ENCODE measurements at places on chromosomes 1 and 21.

- H3K27me3 ChIP-seq = no peaks in the 10 kb centered on the region
- peaks cover 11% of the 10 kb centered on the region for H3K4me1 ChIP-seq
- peaks cover 5% of the 10 kb centered on the region for H3K36me3 ChIP-seq
These were observed 5.1 kb upstream of the ZZZ3 start for GRCh38 chr1:77687519-77687906.

- no peak for DNase-seq
- no peaks in the 10 kb centered on the region for H3K27me3 ChIP-seq
- H3K36me3 ChIP-seq = peaks cover 19% of the 10 kb centered on the region
- no peak overlapping the region for H3K27ac ChIP-seq
- H3K4me1 ChIP-seq = peaks cover 2% of the 10 kb centered on the region
These were observed 90.7 kb downstream of the MT1HL1 start for GRCh38 chr1:236913371-236914037.

- H3K4me1 ChIP-seq = peaks cover 13% of the 10 kb centered on the region
- no peak overlapping the region for H3K4me3 ChIP-seq
- no peaks in the 10 kb centered on the region for H3K36me3 ChIP-seq
- H3K27ac ChIP-seq = no peak overlapping the region
- DNase-seq = no peak
These were observed 58.7 kb upstream of the ABCG1 start for GRCh38 chr21:42160111-42160721.

GRCh38 chr1:160858507-160858906, 4.2 kb downstream of the CD244 start:
- H3K27ac ChIP-seq = no peak overlapping the region
- H3K4me3 ChIP-seq = no peak overlapping the region
- H3K27me3 ChIP-seq = peaks cover 2% of the 10 kb centered on the region
- peaks cover 13% of the 10 kb centered on the region for H3K4me1 ChIP-seq
- no peaks in the 10 kb centered on the region for H3K36me3 ChIP-seq

DNA sequence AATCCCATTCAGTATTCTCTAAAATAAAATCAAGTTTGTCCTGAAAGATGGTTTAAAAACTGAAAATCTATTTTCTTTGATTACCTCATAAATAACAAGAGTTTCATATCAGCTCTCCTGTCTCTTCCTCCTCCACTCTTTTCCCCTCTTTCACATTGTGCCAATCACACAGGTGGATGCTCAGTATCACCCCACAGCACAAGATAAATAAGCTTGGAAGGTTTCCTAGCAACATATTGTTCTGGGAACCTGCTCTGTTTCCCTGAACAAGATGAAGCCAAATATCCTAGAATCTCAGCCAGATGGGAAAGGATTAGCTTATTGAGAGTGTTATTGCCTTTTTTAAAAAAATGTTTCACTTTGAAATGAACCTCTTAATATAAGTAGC, 45.7 kb upstream of the CACYBP start:
- H3K27me3 ChIP-seq = no peaks in the 10 kb centered on the region
- no peak overlapping the region for H3K4me3 ChIP-seq
- DNase-seq = no peak
- H3K4me1 ChIP-seq = peaks cover 30% of the 10 kb centered on the region

- H3K36me3 ChIP-seq = no peaks in the 10 kb centered on the region
- H3K4me1 ChIP-seq = peaks cover 56% of the 10 kb centered on the region
- H3K4me3 ChIP-seq = no peak overlapping the region
- no peaks in the 10 kb centered on the region for H3K27me3 ChIP-seq
- DNase-seq = no peak
These were observed 76.7 kb upstream of the RUNX3 start for GRCh38 chr1:25006770-25007169.

DNA sequence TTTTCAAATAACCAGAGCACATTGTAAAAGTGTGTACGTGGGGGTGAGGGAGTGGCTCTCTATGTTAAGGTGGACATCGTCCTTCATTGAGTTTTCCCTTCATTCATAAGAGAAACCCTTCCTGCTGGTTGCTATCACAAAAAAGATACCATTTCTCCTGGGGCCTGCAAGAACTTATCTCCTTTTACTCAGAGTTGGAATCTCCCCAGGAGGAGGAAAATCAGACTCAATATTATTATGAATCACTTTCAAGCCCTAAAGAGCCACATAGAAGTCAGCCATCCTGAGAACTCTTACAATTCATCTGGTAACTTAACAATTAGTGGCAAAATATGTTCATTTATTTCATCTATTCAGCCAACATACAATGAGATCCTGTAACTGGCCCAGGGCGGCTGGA, 27.1 kb upstream of the TGFBR3 start:
- no peaks in the 10 kb centered on the region for H3K36me3 ChIP-seq
- no peak overlapping the region for H3K27ac ChIP-seq
- no peak overlapping the region for H3K4me3 ChIP-seq
- H3K27me3 ChIP-seq = no peaks in the 10 kb centered on the region
- no peaks in the 10 kb centered on the region for H3K4me1 ChIP-seq
- DNase-seq = no peak

GRCh38 chr21:46393451-46393940, 65.2 kb upstream of the DIP2A start:
- no peaks in the 10 kb centered on the region for H3K27me3 ChIP-seq
- DNase-seq = no peak
- H3K4me1 ChIP-seq = no peaks in the 10 kb centered on the region
- H3K36me3 ChIP-seq = peaks cover 34% of the 10 kb centered on the region

GRCh38 chr1:186302381-186302920, 72.6 kb downstream of the TPR start:
- no peaks in the 10 kb centered on the region for H3K36me3 ChIP-seq
- H3K4me1 ChIP-seq = peaks cover 65% of the 10 kb centered on the region
- peak overlapping the region; percentile 68 for H3K27ac ChIP-seq
- H3K27me3 ChIP-seq = no peaks in the 10 kb centered on the region
- peak overlapping the region; percentile 20 for H3K4me3 ChIP-seq
- no peak for DNase-seq

DNA sequence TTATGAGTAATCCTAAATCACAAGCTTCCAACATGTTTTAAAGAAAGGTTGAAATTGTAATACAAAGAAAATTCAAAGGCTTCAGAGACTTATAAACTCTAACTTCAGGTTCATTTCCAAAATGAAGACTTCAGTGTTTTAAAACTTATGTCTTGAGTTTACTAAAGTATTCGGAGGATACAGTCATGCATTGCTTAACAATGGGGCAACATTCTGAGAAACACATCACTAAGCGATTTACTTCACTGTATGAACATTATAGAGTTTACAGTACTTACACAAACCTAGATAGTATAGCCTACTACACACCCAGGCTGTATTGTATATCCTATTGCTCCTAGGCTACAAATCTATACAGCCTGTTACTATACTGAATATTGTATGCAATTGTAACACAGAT, 38.3 kb downstream of the CEP170 start:
- H3K4me1 ChIP-seq = no peaks in the 10 kb centered on the region
- no peak overlapping the region for H3K27ac ChIP-seq
- H3K27me3 ChIP-seq = no peaks in the 10 kb centered on the region
- peaks cover 50% of the 10 kb centered on the region for H3K36me3 ChIP-seq
- DNase-seq = no peak

DNA sequence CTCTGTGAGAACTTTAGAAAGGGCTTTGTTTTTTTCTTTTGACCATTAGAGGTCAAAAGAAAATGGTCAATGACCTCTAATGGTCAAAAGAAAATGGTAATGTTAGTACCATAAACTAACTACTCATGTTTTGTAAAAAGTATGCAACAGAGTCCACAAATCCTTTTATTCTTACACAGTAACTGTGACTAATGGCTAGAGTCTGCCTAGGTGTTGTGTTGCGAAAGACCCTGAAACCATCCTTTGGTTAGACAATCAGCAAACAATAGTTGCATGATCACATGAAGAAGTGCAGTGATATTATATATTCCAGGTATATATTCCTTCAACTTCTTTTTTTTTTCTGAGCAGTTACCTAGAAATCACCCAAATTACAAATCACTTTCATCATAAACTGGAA, 40.9 kb downstream of the NEGR1 start:
- no peak for DNase-seq
- H3K4me3 ChIP-seq = no peak overlapping the region
- no peaks in the 10 kb centered on the region for H3K36me3 ChIP-seq
- H3K27ac ChIP-seq = no peak overlapping the region
- H3K27me3 ChIP-seq = no peaks in the 10 kb centered on the region

DNA sequence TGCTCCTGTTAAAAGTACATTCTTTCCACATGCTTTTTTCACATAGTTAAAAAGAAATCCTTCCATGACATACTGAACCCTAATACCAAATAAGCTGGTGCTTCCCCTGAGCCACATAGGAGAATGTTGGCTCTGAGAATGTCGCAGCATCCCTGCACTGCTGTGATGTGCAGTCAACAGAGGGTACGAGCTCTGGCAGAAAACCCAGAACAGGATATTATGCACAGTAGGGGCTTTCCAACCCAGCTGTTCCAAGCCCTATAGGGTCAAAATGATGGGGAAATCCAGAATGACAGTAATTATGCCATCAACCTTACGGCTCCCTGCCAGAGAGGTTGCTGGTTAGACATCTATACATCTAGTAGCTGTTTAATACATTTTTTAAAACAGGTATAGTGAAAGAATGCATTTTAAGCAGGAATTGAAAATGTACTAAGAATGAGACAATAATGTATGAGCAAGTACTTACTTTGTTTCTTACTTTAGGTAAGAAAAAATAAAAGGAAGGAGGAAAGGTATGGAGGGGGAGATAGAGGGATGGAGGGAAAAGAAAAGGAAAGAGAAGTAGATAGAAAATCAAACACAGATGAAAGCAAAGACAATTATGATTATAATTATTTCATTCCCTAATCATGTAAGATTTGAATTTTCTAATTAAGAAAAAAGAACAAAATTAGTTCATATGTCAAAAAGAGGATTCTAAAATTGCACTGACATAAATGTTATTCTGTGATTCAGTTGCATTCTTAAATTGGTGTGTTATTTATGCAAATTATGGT, 126.0 kb downstream of the NR5A2 start:
- peak; percentile 74 for DNase-seq
- H3K36me3 ChIP-seq = no peaks in the 10 kb centered on the region
- peak overlapping the region; percentile 93 for H3K27ac ChIP-seq
- H3K27me3 ChIP-seq = no peaks in the 10 kb centered on the region
- H3K4me3 ChIP-seq = peak overlapping the region; percentile 39
- H3K4me1 ChIP-seq = peaks cover 40% of the 10 kb centered on the region

- no peak overlapping the region for H3K27ac ChIP-seq
- H3K36me3 ChIP-seq = no peaks in the 10 kb centered on the region
- no peak for DNase-seq
- no peaks in the 10 kb centered on the region for H3K27me3 ChIP-seq
- no peak overlapping the region for H3K4me3 ChIP-seq
These were observed 6.4 kb downstream of the MYOM3 start for GRCh38 chr1:24105368-24106160.

DNA sequence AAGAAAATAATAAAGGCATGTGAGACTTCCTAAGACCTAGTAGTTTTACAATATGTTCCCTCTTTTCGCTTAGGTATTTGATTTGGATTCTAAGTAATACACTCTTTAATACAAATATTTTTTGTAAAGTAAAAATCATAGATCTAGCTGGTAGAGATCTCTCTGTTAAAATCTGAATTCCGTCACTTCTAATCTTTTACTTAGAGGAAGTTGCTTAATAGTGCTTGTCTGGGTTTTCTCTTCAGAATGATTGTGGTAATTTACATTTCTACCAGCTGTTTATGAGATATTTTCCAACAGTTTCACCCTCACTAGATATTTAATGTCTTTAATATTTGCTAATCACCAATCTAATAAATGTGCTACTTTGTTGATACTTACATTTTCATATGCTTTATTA, 23.3 kb downstream of the RBM11 start:
- peaks cover 3% of the 10 kb centered on the region for H3K4me1 ChIP-seq
- peaks cover 3% of the 10 kb centered on the region for H3K27me3 ChIP-seq
- H3K36me3 ChIP-seq = no peaks in the 10 kb centered on the region
- no peak overlapping the region for H3K27ac ChIP-seq
- H3K4me3 ChIP-seq = no peak overlapping the region
- no peak for DNase-seq

GRCh38 chr1:40742363-40743061, 41.1 kb upstream of the KCNQ4 start:
- peaks cover 43% of the 10 kb centered on the region for H3K36me3 ChIP-seq
- H3K4me3 ChIP-seq = no peak overlapping the region
- no peaks in the 10 kb centered on the region for H3K27me3 ChIP-seq
- DNase-seq = peak; percentile 53
- H3K4me1 ChIP-seq = peaks cover 55% of the 10 kb centered on the region
- H3K27ac ChIP-seq = peak overlapping the region; percentile 73

GRCh38 chr21:38234395-38235142, 22.2 kb upstream of the KCNJ15 start:
- no peak for DNase-seq
- no peaks in the 10 kb centered on the region for H3K4me1 ChIP-seq
- H3K4me3 ChIP-seq = no peak overlapping the region

GRCh38 chr1:154786804-154787570, 83.1 kb downstream of the KCNN3 start:
- no peaks in the 10 kb centered on the region for H3K36me3 ChIP-seq
- H3K4me3 ChIP-seq = no peak overlapping the region
- H3K27me3 ChIP-seq = no peaks in the 10 kb centered on the region
- H3K4me1 ChIP-seq = peaks cover 49% of the 10 kb centered on the region
- H3K27ac ChIP-seq = no peak overlapping the region
- no peak for DNase-seq

GRCh38 chr1:183648042-183648441, 5.1 kb downstream of the APOBEC4 start:
- no peaks in the 10 kb centered on the region for H3K27me3 ChIP-seq
- H3K36me3 ChIP-seq = no peaks in the 10 kb centered on the region
- no peak overlapping the region for H3K4me3 ChIP-seq
- no peak for DNase-seq
- peaks cover 19% of the 10 kb centered on the region for H3K4me1 ChIP-seq

DNA sequence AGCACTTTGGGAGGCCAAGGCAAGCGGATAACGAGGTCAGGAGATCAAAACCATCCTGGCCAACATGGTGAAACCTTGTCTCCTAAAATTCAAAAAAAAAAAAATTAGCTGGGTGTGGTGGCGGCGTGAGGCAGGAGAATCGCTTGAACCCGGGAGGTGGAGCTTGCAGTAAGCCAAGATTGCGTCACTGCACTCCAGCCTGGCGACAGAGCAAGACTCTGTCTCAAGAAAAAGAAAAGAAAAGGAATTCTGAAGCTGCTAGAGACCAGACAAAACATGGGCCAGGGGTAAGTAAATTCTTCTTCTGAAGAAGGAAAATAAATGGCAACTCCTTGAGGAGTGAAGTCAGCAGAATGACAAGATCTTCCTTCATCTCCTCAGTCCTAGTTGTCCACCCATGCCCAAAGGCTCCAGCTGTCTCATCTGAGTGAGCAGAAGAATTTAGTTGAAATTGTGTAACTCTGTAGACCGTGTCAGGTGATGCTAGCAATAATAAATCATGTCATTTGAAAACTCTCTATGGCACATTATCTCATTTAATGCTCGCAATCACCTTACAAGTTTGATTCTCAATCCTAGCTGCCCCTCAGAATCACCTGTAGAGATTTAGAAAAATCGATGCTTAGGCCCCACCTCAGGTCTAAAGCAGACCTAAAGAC, 14.3 kb downstream of the PDZK1 start:
- DNase-seq = no peak
- no peaks in the 10 kb centered on the region for H3K27me3 ChIP-seq
- H3K27ac ChIP-seq = no peak overlapping the region
- no peak overlapping the region for H3K4me3 ChIP-seq
- H3K36me3 ChIP-seq = no peaks in the 10 kb centered on the region

DNA sequence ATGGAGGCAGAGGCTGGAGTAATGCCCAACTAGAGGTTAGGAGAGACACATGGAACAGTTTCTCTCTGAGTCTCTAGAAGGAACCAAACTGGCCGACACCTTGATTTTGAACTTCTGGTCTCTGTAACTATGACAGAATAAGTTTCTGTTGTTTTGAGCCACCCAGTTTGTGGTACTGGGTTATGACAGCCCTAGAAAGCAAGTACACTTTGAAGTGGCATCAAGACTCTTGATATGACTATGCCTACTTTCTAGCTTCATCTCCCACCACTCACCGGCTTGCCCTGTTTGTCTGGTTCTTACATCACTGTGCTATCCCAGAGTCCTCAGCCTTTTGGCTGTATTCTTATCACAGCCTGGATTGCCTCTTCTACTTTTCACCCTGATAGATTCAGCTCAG, 230.3 kb upstream of the USP24 start:
- H3K4me1 ChIP-seq = no peaks in the 10 kb centered on the region
- H3K36me3 ChIP-seq = no peaks in the 10 kb centered on the region
- H3K27ac ChIP-seq = no peak overlapping the region

Measured in activated CD4-positive, alpha-beta memory T cell treated with anti-CD3 and anti-CD28 coated beads for 36 hours (primary cell).